C1 segment of cervical spinal cord (tissue), 14 donors: ENCODE measurements at places on chromosomes 12 and 14.

DNA sequence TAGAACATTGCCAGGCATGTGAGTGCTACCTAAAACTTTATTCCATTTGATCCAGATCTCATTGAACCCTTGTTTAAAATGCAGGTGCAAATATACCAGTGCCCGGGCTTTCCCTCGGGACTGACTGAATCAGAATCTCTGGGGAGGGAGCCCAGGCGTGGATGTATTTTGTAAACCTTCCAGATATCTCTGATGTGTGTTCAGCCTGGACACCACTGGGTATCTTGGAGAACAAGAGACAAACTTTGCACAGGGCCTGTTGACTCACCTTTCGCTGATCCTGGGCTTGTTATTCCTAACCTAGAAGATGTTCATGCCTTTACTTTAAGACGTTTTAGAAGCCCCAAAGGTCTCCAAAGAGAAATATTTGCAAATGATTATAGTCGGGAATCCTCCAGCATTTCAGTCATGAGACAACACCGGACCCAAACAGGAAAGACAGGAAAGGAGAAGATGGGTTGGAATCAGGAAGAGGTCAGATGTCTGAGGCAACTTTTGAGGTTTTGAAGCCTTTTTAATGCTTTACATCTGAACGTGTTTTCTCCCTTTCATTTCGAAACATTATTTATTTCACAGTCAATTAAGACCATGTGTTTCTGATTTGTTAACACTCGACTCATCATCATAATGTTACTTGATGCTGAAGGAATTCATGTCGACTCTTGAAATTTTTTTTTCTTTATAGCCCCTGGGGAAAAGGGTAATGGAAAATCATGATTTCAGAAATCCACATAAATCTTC, 118.6 kb downstream of the PLXNC1 start:
- no peak for DNase-seq

GRCh38 chr12:57479043-57479375, 657 bp downstream of the ARHGAP9 start:
- DNase-seq: no peak

DNA sequence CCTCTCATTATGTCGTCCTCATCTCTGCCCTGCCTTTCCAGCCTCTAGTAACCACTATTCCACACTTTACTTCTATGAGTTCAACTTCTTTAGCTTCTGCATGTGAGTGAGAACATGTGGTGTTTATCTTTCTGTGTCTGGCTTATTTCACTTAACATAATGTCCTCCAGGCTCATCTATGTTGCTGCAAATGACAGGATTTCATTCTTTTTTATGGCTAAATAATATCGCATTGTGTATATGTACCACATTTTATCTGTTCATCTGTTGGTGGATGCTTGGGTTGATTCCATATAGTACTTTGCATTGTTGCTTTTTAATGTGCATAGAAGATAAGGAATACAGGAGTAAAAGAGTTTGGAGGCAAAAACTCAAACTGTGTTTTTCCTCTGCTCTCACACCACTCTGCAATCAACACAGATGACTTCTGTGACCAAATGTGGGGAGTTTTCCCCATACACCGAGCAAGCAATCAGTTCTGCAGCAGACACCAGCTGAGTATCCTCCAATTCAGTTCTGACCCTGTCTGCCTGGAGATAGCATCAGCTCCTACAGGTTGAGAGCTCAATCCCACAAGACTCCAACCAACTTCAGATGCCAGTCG, 24.6 kb upstream of the FLVCR2 start:
- no peak for DNase-seq

GRCh38 chr12:125878483-125878882, 813.2 kb downstream of the AACS start:
- DNase-seq: no peak

DNA sequence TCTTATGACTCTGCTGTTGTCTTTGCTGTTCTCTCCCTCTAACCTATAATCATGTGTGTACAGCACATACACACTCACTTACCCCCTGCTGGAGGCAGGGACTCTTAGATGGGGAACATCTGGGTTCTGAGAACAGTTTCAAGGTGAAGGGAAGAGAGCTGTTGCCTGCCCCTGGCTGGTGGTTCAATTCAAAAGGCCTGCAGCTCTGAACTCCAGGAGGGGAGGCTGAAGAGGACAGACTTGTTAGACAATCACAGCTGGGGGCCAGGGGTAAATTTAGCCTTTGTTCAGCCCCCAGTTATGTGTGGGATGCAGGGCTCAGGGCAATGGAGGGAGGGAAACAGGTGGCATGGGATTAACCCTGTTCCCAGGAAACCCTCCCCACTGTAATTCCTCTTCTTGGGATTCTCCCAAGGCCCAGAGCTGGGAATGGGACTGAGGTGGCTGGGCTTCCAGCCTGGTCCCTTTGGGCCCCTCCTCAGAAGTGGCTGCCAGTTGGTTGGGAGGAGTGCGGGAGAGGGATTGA, 1.9 kb downstream of the MYL6B start:
- no peak for DNase-seq

- no peak for DNase-seq
Observed at GRCh38 chr14:71300566-71301330, 393.5 kb downstream of the PCNX1 start.

DNA sequence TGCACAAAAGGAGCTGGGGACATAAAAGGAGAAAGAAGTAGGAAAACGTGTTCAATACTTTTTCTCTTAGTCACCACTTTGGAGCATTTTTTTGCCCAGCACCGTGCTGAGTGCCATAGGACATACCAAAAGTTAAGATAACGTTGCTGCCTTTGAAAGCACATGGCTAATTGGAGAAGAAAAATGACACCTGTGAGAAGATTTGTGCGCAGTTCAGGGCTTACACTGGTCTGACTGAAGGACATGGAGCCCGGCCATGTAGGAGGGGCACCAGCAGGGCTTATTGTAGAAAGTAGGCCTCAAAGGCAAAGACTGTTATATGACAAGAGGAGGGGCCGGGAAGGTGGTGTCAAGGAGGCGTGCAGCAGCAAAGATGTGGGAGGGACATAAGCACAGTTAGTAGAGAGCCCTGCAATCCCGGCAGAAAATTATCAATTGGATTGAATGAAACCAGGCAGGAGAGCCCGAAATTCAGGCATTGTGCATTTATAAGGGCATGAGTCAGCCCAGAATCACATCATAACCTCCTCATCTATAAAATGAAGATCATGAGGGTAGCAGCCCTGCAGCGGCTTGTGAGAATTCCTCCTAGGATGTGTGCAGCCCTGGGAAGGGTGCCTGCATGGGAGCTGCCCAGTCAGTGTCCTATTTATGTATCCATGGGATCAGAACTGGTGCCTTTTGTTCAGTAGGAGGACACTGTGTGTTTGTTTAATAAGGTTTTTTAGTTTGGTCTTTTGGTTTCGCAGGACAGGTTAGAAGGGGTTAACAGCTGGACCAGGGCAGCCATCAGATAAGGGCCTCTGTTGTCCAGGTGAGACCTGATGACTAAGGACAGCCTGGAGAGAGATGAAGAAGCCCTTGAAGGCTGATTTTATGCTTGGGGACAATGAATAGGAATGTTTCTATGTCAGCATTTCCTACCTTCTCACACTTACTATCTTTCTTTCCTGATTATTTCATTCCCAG, 122.4 kb downstream of the GPR135 start:
- DNase-seq: no peak

DNA sequence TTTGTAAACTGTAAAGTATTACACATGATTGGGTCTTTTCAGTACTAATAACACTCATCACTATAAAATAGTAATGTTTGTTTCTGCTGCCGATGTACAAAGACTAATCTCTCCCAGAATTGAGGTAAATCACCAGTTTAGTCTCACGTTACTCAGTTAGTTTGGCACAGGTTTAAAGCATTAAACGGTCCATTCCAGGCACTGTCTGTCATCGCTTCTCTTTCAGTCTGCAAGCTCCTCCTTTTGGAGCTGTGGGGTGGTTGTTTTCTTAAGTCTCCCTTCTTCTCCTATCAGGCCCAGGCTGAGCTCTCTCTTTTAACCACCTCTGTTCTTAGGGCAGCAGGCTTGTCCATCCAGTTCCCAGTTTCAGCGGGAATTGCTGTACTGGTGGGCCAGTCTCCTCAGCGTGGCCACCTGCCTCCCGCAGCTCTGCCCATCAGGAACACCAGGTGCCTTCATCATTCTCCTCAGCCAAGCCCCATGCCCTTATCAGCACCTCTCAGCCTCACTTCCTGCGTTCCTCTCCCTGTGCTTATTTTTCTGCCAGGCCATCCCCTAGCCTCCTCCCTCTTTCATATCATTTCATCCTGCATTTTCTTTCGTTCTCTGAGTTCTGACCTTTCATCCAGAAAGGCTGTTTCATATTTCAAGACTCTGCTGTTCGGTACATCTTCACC, 149.0 kb downstream of the TGFB3 start:
- no peak for DNase-seq

- DNase-seq: no peak
Observed at GRCh38 chr14:40058901-40059897, 627.0 kb upstream of the FBXO33 start.

DNA sequence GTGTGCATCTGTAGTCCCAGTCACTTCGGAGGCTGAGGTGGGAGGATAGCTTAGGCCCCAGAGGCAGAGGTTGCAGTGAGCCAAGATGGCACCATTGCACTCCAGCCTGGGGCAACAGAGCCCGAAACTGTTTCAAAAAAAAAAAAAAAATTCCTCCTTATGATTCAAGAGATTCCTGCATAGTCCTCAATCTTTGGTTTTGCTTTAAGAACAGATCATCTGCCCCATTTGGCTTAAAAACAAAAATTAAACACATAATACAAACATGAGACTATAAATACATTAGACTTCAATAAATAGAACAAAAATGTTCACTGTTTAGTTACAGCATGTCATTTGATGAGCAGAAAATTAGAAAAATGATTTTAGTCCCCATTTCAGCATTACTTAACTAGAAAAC, 131.2 kb downstream of the PAWR start:
- no peak for DNase-seq

DNA sequence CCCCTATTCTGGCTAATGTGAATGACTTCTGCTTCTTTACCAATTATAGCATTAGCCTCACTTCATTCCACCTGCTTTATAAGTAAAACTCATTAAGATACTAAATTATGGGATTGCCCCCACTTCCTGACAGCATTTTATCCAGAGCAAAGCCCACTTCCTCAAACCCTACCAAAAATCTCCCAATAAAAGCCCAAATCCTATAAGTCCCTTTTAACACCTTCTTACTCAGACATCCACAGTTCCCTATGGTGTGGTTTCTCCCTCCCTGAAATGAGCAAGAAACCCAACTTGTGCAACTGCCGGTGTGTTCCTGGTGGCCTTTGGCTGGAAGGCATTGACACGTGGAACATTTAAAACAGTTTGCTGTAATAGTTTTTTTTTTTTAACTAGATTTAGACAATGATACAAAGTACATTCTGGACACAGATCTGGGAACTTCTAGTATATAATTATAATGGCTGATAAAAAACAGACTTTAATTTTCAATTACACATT, 53.1 kb downstream of the BRMS1L start:
- no peak for DNase-seq

DNA sequence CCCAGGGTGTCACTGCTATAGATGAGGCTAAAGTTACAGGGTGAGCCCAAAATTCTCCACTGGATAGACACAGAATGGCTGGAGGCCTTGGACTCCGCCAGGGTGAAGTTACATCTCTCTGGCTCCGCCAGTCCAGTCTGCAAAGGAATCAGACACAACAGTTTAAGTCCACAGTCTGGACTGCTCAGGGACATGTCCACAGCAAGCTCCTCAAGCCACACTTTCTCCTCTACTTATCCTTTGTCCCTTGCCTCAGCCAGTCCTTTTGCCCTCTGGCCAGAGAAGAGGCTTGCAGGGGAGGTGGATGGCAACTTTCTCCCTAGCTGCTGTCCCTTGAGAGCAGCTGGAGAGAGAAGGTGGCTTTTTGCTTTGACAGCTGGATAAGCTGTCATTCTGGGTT, 28.0 kb downstream of the PTPRB start:
- no peak for DNase-seq

GRCh38 chr12:7061138-7061537, 620 bp downstream of the C1S start:
- DNase-seq: no peak

DNA sequence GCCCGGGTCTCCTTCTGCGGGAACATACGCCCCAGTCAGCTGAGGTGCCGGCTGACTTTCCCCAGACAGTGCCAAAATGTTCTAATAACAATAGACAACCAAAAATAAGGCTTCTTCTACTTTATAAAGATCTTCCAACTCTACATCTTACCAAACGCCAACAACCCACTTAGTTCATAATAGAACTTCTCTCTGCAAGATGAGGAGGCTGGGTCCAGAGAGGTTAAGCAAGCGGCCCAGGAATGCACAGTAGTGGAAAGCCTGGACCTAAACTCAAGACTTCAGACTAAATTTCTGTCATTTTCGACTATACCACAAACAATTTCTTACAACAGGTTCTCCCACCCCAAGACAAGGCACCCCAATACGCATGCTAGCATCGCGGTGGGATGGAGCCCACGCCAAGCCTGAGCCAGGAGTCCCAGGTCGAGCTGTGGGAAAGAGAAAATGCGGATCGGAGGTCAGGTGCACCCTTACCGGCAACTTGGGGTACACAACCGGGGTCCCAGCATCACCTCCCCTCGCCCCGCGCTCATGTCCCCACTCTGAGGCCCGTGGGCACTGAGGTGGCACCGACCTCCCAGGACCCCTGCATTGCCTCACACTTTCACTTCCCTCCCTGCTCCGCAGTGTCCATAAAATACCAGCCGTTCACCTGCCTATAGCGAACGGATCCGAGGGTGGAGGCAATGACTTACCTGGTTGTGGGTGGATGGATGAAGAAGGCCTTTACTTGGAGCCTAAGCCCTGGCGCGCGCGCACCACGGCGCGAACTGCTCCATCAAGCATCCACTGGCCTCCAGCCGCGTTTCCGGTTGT, 42.1 kb upstream of the TBX5 start:
- no peak for DNase-seq

DNA sequence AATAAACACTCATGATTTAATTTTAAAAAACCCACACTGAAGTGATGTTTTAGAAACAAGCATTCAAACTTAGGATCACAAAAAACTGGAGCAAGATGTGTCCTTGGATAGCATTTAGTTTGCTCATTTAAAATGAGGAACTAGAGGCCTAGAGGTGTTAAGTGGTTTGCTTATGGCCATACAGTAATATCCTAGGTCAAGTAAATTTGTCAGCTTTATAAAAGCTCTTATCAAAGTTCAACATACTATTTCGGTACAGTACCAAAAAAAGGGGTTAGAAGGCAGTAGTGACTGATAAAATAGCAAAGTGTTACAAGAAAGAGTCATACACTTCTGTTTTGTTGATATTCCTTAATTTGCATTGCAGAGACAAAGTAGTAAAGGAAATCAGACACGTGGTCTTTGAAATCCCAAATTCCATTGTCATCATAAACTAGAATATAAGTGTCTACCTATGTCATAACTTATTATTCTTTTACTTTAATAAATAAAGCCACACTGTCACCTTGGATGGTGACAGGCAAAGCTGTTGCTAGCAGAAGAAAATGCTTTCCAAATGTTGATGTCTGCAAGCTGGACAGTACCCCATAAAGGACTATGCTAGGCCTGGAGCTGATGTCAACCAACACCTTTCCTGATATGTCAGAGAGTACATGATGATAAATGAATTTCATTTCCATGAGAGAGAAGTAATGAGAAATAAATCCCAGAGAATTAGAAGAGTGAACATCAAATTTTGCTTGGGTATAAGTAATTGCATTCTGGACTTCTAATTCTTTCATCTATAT, 17.6 kb upstream of the SRP54 start:
- DNase-seq: no peak
